ENCODE measurements at places on chromosomes 2 and 18.

GRCh38 chr18:58792086-58792485, 72.6 kb upstream of the ZNF532 start:
- no peak for DNase-seq

GRCh38 chr2:201808027-201808426, 1.7 kb downstream of the CDK15 start:
- no peak for DNase-seq

DNA sequence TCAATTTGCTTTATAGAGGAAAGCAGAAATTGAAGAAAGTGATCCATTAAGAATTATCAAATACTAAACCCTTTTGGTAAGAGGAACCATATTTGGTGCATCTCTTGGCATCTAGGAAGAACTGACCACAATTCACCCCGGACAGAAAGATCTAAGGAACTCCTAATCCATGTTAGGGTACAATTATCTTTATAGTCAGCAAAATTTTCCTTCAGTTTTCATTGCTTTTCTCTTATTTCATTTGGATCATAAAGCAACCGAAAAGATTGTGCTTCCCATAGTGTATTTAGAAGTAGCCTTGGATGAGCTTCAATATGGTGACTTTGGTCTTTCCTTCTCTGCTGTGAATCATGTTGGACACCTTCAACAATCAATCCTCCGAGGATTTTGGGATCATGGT, 50.1 kb upstream of the IGFBP5 start:
- no peak for DNase-seq

GRCh38 chr18:62721839-62722795, 6.8 kb downstream of the PHLPP1 start:
- no peak for DNase-seq

DNA sequence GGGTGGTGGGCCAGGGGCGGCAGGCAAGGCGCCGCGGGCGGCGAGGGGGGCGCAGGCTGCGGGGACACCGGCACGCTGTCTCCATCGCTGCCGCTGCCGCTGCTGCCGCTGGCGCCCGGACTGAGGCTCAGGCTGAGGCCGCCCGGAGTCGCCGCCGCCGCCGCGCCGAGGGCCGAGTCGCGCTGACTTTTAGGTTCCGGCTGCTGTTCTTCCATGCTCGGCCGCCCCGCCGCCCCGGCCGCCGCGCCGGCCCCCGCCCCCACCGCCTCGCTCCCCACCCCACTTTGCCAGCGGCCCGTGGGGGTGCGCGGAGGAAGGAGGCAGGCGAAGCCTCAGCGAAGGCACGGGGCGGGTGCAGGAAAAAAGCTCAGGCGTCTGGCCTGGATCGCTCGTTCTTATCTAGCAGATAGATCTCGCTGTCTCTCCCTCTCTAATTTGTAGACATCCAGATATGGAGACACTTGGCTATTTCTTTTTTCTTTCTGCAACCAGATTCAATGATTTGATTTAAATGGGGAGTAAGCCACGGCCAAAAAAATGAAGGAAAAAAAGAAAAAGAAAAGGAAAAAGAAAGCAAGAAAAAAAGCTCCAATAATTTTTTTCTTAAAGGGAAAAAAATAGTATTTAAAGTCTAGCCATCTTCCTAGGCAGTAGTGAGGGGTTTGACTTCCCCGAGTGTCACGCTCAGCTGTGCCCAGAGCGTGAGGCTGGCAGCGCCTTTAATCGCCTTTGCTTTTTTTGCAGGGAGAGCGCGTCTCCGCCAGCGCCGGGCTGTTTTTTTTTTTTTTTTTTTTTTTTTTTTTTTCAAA, at the start of gene EN1:
Gene EN1, minus strand, starts transcription at position 696 of the 809 bp plus-strand sequence. Its CDS starts 481 bp downstream, at position 215.
- DNase-seq: no peak

DNA sequence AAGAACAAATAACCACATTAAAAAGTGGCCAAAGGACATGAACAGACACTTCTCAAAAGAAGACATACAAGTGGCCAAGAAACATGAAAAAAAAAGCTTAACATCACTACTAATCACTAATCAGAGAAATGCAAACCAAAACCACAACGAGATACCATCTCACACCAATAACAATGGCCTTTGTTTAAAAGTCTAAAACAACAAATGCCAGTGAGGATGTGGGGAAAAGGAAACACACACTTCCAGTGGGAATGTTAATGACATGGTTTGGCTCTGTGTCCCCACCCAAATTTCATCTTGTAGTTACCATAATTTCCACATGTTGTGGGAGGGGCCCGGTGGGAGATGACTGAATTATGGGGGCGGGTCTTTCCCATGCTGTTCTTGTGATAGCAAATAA, 147.1 kb downstream of the GALNT1 start:
- DNase-seq: peak; percentile 18

DNA sequence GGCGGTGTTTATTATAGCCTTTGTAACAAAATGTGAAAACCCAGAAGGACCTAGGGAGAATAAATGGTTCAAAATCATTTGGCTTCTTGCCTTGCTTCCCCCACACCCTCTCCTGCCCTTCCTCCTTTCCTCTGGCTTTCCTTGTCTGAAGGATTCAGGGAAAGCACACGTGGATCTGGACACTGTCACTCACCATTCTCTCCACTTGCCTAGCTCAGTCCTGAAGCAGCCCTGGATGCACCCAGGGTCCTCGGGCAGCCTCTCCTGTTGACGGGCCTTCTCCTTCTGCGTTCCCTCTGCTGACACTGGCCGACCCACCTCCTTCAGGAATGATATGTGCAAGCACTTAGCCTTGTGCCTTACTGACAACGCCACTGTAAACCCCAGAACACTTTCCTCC, 68.4 kb downstream of the FAM210A start:
- no peak for DNase-seq

DNA sequence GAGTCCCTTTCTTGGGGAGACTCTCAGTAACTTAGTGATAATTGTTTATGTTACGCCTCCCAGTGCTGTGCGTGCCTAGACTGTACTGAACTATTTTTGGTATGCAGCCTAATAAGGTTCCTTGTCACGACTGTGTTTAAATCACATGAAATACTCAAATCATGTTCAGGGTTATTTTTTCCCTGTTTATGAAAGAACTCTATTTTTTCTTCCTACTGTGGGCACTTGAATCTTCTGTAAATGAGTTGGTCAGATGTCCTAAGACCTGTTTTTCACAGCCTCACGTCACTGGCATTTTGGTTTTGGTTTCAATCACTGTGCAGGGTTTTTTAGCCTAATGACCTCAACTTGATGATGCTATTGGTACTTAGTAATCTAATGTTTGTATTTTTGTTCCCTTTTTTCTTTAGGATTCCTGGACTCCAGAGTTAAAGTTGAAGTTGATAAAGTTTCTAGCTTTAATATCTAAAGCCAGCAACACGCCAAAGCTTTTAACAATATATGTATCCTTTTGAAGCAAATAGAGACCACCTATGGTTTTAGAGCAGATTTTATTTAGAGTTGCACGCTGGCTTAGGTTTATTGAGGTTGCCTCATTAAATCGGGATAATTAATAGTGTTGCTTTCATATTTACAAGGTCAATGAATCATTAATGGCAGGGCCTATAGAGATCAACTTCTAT, 24.0 kb downstream of the ARMC9 start:
- peak; percentile 33 for DNase-seq

GRCh38 chr2:27583390-27583915, 611 bp downstream of the ZNF512 start:
- DNase-seq: peak; percentile 23

All from fibroblast of pulmonary artery (primary cell).